NCI-H146 (cell line): ENCODE measurements at places on chromosomes 13 and 19.
A peak's percentile ranks its signal among the peaks of the same experiment; 100 is the strongest.

DNA sequence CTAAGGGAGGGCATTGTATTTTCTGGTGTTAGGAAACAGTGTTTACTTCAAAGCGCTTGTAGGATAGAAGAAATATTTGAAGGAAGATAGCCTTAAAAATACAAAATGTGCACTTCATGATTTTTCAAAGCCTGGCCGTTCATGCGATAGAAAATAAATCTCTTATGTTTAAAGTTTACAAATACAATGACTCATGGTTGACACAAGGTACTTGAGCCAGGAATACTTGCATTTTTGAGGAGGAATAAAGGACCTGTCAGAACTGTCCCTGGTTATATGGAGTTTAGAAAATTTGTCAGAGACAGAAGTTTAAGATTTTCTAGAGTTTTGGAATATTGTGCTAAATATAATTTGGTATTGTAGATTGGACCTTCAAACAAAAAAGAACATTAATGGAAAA lies 1223.2 kb upstream of the SLC10A2 start:
- DNase-seq, result no peak

DNA sequence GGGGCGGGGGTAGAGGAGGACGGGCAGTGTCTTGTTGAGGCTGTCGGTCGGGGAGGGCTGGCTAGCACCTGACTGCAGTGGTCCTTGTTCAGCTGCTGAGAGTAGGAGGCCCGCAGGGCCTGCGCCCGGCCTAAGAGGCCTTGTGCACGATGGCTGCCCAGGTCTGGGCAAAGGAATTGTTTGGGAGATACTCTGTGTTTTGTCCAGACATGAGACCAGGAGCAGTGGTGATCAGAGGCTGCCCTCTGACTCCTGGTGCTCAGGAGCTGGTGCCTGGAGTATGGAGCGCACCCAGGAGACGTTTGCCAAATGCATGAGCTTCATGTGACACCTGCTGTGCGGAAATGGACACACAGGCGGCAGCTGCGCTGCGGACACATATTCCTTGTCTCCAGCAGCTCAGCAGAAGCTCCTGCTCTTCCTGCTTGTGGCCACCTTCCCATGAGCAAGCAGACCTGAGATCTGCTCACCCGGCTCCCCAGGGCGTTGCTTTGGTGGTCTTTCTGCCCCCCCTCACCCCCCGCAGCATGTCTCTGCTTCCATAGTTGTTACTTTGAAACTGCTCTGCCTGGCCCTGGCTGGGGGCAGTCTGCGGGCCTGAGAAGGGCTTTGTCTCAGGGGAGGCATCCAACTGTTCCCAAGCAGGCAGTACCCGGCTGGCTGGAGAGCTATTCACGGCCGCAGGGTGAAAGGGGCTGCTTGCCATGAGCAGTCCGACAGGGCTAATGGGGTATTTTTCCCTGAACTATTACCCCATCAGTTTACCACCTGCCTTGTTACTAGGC lies 163.9 kb downstream of the TEX29 start:
- DNase-seq, result peak; percentile 97

GRCh38 chr19:55384131-55384919 lies at the start of gene TMEM238:
Gene TMEM238 (minus strand): TSS chr19:55384292. CDS start chr19:55384259, 33 bp downstream.
- DNase-seq, result peak; percentile 79

DNA sequence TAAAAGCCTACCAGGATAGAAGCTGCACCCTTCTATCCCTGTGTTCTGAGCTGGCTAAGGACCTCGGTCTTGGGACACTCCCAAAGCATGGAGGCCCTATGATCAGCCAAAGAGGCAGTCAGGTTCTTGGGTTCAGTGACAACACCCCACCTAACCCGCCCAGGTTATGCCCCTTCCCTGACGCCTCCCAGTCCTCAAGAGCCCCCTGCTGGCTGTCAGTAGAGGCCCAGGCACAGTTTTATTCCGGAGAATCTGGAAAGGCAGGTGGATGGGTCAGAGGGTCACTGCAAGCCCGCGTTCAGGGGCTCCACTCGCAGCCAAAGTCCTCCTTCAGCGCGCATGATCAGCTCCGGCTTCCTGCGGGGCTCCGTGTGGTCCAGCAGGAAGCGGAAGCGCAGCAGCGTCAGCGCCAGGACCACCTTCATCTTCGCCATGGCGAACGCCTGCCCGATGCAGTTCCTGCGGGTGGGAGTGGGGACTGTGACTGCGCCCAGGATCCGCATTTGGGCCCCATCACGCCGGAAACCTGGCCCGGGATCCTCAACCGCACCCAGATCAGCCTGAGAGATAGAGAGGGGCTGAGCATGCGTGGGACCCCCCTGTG lies 22.3 kb downstream of the OR10H3 start:
- DNase-seq, result no peak

DNA sequence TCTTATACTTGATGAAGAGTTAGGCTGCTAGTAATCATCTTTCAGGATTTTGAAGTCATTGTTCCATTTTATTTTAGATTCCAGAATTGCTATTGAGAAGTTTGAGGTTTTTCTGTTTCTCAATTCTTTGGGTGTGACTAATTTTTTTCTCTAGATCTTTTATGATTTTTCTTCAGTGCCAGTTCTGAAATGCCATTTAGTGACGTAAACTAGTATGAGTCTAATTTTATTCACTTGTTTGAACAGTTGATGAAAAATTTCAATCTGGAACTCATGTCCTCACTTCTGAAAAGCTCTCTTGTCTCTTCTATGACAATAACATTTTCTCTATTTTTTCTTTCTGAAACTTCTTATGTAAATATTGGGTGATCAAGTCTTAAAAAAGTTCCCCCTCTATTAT lies 188.5 kb upstream of the HTR2A start:
- no peak for DNase-seq

DNA sequence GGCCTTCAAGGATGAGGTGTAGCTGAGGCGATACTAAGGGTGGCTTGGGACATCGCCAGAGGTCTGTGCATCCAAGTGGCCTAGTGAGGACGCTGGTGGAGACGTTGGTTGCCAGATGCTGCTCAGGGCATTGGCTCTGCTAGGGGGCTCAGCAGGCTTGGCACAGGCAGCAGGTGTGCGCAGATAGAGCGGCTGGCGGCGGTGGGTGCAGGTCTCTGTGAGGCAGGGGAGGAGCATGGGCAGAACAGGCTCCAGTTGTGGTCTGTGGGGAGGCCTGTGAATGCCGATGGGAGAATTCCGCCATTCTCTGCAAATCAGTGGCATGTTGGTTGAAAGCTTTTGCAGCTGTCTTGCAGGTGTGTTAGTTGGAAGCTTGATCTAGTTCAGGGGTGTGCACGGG lies 21.2 kb downstream of the PRAM1 start:
- DNase-seq, result no peak

DNA sequence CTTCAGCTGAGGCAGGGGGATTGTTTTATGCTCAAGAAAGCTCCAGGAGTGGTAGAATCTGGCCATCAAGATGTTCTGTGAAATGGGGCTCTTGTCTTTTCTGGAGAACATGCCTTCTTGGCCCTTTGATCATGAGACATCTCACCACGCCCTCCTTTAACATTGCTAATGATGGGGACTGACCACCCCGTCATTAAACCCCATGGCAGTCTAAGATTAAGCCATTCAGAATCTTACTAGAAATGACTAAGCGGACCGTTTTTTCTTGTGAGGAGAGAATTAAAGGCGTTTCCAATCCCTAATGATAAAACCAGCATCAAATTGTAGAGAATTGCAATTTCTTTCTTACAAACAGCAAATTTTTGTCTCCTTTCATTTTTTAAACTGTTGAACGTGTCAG lies 89.4 kb downstream of the COL4A2 start:
- DNase-seq, result no peak

- no peak for DNase-seq
Observed at GRCh38 chr13:83691966-83692365, 190.3 kb downstream of the SLITRK1 start.

DNA sequence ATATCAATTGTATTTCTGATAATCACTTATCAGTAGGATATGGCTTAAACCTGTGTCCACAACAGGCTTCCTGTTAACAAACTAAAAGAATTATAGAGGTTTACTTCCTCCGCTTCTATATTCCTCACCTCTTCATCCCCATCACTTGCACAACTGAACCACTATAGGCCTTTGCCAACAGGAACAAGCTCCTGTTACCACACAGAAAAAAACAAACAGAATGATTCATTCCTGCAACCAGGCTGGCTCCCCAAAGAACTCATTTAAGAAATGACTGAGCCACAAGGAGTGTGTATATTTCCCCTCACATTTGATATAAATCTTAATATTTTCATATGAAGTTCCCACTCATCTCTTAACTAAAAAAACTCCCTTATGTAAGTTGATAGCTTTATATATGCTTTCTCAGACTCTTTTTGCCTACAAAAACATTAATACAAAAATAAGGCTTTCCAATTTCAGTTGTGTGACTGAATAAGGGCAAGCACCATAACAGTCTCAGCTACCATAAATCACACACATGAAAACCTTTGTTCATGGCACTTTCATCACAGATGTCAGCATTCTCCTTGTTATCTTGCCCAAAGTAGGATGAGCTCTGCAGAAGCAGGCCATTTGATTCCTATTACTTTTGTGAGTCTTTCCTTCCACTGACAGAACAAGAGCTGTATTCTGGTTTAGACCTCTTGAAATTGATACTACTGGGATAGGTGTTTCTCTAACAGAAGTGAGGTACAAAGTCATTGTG lies 366.8 kb downstream of the SLITRK1 start:
- no peak for DNase-seq

GRCh38 chr13:40986101-40986856 lies 32.8 kb downstream of the ELF1 start:
- peak; percentile 11 for DNase-seq

GRCh38 chr13:33144358-33144784 lies 128.1 kb downstream of the KL start:
- no peak for DNase-seq

DNA sequence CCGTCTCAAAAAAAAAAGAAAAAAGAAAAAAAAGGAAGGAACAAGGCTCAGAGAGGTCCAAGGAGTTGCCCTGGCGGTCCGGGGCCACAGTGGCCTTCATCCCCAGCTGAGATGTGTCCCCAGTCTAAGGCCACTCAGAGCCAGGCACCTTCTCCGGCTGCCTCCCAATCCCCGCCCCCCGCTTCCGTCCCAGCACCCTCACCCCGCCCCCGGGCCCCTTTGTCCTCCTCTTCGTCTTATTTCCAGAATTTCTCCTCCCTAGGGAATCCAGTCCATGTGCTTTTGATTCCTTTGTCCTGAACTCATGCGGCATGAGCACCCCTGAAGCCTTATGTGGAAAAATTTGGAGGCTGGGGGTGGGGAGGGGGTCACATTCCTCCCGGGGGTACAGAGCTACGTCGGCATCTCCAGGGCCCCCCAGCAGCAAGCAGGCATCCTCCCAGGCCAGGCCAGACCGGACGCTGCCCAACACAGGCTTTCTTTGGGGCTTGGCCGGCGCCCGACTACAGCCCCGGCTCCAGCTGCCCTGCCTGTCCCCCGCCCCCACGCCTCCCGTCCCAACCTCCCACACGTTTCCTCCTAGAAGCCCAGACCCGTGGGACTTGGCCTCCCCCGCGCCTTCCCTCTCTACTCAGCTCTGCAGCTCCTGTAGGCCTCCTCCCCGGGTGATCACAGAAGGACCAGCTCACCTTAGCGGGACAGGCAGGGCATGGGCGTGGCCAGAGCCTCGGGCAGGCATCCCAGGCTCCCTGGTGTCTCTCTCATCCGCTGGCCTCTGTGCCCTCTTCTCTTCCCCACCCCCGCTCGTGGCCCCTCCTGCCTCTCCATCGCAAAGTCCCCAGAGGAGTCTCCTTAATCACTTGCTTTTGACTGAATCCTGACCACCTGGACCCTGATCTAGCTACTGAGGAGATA lies 17.8 kb upstream of the ADGRE5 start:
- peak; percentile 82 for DNase-seq

- DNase-seq, result peak; percentile 46
Observed at GRCh38 chr19:54133312-54133956, 4.1 kb upstream of the CNOT3 start.

DNA sequence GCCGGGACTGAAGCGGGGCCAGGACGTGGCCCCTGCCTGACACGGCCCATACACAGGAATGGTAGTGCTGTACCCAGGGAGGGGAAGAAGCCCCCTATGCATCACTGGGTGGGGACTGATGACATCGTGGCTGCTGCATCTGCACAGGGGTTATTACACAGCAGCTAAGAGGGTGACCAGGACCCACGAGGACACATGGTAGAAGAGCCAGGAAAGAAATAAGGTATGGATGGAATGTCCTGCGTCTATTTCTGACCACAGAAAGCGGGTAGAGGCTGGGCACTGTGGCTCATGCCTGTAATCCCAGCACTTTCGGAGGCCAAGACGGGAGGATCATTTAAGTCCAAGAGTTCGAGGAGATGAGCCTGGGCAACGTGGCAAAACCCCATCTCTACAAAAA lies 24.1 kb downstream of the DCAF15 start:
- DNase-seq, result no peak

- no peak for DNase-seq
Observed at GRCh38 chr13:44032802-44033201, 153.1 kb downstream of the LACC1 start.
